ENCODE measurements at places on chromosomes 5 and 9.

- DNase-seq, result no peak
These were observed 10.1 kb downstream of the PLIN2 start for GRCh38 chr9:19117039-19117716.

GRCh38 chr5:77355751-77356150, 136.4 kb downstream of the WDR41 start:
- DNase-seq, result no peak

DNA sequence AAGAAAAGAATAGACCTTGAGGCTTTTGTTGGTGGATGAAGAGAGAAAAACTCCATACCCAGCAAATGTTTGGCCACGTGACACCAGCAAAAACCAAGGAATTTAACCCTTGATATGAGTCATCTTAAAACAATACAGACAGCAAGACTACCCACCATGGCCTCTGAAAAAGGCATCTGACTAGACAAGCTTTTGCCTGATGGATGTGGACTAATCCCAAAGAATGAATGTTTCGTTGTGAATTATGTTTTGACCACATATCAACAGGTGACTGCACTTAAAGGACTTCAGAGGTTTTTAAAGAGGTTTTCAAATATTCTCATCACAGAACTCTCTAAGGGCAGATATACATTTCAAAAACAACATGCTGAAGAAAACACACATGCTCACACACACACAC, 33.0 kb upstream of the SLC1A3 start:
- DNase-seq, result no peak

GRCh38 chr5:133347039-133347438, 265.3 kb downstream of the FSTL4 start:
- peak; percentile 19 for DNase-seq

GRCh38 chr9:111812337-111812736, 17.6 kb upstream of the SHOC1 start:
- no peak for DNase-seq

- no peak for DNase-seq
These were observed 23.9 kb upstream of the IDNK start for GRCh38 chr9:83599071-83599470.

DNA sequence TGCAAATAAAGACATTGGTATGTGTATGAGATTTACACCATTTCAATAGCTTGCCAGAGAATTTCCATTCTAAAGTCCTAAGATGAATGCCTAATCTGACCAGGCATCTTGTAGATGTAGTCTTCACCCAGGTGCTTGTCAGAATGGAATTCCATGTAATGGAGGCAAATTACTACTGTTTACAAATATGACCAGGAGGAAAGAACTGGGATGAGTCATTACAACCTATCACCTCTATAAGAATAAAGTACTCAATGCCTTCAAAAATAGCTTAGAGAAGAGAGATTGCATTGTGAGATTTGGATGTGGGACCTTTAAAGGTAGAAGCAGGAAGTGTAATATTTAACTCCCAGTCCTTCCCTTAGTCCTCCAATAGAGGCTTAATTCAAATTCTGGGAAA, 507.0 kb upstream of the PTGER4 start:
- DNase-seq, result no peak

DNA sequence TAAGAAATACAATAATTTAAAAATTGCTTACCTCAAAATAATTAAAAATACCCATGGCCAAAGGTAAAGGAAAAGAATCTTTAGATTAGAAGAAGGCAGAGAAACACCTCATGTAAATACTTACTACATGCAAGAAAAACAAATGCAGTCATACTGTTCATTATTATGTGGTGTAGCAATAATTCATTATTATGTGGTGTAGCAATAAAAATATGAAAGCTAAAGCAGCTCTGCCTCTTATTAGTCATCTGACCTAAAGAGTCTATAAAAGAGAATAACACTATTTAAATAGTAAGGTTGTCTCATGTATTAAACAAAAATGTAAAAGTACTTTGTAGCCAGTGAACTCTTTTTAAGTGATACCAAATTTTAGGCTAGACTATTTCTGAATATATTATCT, 6.6 kb downstream of the DTWD2 start:
- no peak for DNase-seq

DNA sequence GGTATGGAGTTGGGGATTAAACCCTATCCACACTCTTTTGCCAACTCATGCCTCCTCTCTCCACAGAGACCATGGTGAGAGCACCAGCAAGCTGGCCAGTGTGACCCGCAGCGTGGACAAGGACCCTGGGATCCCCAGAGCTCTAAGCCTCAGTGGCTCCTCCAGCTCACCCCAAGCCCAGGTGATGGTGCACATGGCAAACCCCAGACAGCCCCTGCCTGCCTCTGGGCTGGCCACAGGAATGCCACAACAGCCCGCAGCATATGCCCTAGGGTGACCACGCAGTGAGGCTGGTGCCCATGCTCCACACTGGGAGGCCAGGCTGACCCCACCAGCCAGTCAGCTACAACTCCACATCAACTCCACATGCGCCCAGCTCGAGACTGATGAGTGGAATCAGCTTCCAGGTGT, 11.5 kb upstream of the CARD19 start:
- no peak for DNase-seq

- DNase-seq, result no peak
These were observed 299.5 kb downstream of the MEF2C start for GRCh38 chr5:88583471-88583870.

GRCh38 chr9:120715389-120715924, 1.2 kb upstream of the MEGF9 start:
- no peak for DNase-seq

- DNase-seq, result no peak
These were observed 442 bp downstream of the NEURL1B start for GRCh38 chr5:172641359-172642050.
